Epithelial cell of esophagus (primary cell): ENCODE measurements at places on chromosomes 2 and 18.
A peak's percentile ranks its signal among the peaks of the same experiment; 100 is the strongest.

DNA sequence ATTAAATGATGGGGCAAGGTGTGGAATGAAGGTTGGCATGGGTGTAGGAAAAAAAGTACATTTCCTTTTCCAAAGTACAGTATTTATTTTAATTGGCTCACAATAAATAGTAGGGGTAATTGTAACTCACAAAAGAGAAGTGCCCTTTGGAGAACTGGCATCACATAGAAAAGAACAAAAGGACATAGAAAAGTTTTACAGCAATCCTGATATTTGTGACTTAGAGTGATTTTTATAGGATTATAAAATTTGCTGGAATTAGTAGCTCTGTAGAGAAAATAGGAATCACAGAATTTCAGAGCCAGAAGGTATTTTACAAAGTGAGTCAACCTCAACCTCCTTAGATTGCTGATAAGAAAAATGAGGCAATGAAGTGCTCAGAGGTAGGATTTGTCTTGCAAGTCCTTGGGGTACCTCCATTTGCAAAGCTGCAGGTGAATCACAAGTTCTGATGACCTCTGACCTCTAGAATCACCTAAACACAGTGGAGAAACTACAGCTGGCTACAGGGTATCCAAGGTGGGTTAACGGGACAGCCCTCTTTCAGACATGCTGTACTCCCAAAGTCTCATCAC is 133.6 kb downstream of the SOCS6 start:
- DNase-seq: peak; percentile 45

DNA sequence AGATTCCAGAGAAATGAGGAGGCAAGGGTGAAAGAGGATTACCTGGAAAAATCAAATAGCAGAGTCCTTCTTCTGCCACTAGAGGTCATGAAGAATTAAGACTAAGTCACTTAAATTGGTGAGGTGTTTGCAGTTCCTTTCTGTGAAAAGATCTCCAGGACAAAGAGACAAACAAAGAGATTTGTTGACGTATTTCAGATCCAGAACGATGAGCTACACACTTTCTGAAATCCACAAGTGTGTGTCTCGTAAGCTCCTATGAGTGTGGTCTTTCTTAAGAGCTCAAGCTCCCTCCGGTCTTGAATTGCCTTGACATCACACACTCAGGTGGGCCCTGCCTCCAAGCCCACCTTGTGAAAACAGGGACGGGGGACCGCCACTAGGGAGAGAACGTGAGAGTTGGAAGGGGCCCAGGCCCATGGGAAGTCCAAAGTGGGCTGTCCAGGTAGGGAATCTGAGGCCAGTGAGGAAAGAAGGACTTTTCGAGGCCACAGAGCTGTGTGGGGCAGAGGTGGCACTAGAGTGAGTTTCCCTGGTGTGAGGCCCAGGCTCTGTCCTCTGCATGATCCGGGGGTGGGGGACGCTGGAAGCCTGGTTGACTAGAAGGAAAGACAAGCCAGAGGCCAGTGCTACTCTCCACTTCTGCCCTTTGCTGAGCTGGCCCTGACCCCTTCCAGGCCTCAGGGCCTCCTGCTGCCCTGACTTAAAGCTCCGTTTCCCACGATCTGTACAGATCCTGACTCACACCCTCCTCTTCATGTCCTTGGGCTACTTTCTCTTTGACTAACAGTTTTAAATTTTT is 168.1 kb upstream of the NCK2 start:
- peak; percentile 76 for DNase-seq

- peak; percentile 90 for DNase-seq
These were observed 46.0 kb downstream of the SOCS6 start for GRCh38 chr18:70334728-70335329.

DNA sequence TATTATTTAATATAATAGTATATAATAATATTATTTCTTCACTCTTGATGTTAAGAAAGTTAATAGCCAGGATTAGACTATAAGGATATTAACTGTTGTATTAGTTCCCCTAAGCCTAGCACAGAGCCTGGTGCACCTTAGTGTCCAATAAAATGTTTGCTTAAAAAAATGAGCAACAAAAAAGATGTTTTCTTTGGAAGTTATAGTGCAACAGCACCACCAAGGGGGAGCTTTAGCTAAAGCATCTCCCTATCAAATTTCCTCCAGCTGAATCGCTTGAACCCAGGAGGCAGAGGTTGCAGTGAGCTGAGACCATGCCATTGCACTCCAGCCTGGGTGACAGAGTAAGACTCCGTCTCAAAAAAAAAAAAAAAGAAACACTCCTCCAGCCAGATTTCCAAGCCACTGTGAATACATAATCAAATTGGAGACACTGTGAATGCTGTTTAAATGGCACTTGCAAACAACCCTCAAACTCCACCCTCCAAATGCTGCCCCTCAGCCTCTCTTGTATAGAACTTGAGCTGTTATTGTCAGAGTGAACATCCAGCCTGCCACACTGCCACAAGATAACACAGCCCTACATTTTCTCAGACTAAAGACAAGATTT is 221.9 kb downstream of the DYM start:
- DNase-seq: peak; percentile 48

GRCh38 chr18:471716-472115 is 28.8 kb downstream of the COLEC12 start:
- no peak for DNase-seq

DNA sequence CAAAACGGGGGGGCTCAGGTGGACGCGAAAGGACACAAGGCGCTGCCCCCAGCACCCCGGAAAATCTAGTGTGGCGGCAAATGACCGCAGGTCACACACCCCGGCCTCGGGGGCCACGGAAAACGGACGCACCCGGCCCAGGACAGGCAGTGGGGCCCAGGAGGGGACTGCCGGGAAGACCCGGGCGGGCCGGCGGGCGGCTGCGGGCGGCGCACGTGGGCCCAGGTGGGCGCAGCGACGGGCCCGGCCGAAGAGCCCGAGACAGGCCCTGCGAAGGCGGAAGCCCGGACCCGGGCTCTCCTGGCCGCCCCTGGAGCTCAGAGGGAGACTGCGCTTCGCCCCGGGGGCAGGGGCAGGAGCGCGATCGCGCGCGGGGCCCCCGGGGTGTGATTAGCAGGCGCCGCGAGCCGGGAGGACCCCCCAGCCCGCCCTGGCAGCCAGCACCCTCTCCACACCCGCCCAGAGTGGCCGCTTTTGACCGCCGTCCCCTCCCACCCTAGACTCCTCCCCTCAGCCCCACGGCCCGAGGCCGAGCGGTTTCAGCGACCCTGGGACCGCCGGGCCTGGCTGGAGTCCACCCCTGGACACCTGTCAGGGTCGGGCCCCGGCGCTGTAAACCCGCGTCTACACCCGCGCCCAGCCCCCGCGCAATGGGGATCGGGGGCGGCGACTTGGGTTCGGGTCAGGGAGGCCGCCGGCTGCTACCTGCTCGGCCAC is 773 bp downstream of the MBP start:
- DNase-seq: peak; percentile 48

- DNase-seq: peak; percentile 69
These were observed 6.5 kb upstream of the WNT6 start for GRCh38 chr2:218852911-218853667.

- no peak for DNase-seq
These were observed 179.7 kb downstream of the ANKRD30B start for GRCh38 chr18:14927701-14928100.

- no peak for DNase-seq
These were observed 608 bp downstream of the CDH7 start for GRCh38 chr18:65751155-65752085.

GRCh38 chr2:238649123-238649522 is 198.8 kb upstream of the TWIST2 start:
- DNase-seq: no peak

DNA sequence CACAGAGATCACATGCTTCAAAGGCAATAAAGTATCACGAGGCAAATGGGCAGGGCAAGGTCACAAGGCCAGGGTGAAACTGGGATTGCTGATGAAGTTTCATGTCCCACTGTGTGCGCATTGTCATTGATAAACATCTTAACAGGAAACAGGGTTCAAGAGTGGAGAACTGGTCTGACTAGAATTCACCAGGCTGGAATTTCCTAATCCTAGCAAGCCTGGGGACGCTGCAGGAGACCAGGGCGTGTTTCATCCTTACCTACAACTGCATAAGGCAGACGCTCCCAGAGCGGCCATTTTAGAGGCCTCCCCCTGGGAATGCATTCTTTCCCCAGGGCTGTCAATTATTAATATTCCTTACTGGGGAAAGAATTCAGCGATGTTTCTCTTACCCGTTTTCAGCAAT is 33.2 kb downstream of the PTPN4 start:
- DNase-seq: no peak

- DNase-seq: peak; percentile 34
These were observed 109.7 kb downstream of the MBD5 start for GRCh38 chr2:148130581-148130980.

GRCh38 chr2:217798743-217799562 is 203.8 kb downstream of the TNS1 start:
- DNase-seq: no peak

GRCh38 chr2:43052204-43052943 is 174.0 kb downstream of the ZFP36L2 start:
- DNase-seq: peak; percentile 81

GRCh38 chr2:1287427-1287826 is 125.8 kb upstream of the TPO start:
- no peak for DNase-seq

GRCh38 chr2:10915731-10916276 is 4.1 kb downstream of the KCNF1 start:
- no peak for DNase-seq

- no peak for DNase-seq
These were observed 471.3 kb downstream of the ZEB2 start for GRCh38 chr2:144048631-144049060.

DNA sequence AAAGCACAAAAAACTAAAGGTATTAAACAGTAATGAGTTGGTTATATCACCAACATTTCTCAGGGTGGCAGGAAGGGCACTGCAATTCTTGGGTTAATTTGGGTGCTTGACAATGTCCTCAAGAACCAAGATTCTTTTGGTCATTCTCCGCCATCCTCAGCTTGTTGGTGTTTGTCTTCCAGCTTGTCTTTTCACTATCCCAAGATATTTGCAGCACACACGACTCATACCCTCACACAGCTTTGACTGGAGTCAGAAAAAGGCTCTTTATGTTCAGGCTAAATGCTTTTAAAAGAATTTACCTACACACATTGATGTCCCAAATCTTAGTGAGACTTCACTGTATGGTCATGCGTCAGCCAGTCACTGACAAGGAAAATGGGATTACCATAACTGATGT is 12.5 kb downstream of the GREB1L start:
- DNase-seq: no peak

- no peak for DNase-seq
These were observed 61.9 kb upstream of the TFCP2L1 start for GRCh38 chr2:121346859-121347258.

GRCh38 chr2:27551514-27551913 is 31.3 kb upstream of the ZNF512 start:
- no peak for DNase-seq

DNA sequence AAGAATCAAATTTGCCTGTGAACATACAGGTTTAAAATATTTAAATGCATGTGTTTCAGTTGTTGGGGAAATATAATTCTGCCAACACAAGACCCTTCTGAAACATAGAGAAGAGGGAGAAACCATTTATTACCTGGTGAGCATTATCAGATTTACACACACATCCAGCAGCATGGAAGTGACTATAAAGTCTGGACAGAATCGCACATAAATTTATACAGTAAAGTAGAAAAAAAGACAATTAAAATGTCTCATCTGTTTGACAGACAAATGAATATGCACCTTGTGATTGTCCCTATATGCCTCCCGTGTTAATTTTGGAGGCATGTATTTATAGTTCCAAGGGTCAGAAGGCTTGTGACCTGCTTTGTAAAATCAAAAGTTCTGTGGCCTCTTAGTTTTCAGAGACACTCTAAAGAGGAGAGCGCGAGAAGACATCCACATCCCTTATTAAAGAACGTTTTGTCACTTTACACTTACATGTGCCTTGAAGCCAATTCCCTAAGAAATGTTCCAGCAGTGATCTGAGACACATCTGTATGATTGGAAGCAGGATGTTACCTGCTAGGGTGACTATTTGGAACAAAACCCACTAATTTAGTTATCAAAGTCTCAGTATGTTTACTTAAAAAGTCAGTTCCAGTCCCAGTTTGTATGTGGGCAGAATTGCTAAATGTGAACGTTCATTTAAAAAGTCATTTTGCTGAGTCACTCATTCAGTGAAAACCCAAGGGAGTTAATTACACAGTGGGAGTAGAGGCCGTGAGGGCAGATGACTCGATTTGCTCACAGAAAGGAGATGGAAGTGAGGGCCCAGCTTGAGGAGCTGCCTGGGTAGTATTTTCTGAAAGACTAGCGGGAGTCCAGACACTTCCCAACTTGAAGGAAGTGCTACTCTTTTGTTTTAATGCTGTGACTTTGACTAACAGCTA is 527.6 kb upstream of the MEX3C start:
- DNase-seq: no peak

DNA sequence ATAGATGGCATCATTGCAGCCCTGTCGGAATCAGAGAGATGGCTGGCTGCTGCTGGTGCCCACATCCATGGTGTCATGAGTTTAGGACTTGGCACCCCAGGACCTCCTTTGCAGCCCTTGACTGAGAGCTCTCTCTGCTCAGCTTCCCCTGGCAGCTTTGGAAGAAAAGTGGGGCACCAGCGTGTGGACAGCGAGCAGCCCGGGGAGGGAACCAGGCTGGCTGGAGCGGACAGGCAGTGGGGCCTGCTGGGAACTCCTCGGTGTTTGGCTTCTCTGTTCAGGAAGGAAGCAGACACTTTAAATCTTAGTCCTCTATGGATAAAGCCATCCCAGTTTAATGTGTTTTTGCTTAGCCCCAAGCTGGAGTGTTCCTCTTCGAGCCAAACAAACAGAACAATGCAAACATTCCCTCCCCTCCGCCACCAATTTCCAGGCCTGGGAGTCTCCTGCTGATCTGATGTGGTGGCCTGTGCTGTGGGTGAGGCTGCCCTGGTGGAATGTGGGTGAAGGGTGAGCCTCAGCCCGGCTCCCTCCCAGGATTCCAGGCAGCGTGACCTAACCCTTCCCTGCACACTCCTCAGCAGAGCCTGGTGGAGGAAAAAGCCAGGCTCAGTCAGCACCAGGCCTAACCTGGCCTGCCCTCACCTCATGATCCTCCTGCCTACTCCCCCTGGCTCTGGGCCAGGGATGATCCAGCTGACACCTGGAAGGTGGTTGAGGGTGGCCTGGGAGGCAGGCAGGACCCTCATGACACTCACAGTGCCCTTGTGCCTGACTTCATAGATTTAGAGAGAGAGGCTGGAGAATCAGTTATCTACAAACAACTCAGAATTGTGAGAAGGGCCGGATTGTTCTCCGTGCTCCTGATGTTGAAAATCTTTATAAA is 21.6 kb upstream of the ITGB6 start:
- peak; percentile 89 for DNase-seq

DNA sequence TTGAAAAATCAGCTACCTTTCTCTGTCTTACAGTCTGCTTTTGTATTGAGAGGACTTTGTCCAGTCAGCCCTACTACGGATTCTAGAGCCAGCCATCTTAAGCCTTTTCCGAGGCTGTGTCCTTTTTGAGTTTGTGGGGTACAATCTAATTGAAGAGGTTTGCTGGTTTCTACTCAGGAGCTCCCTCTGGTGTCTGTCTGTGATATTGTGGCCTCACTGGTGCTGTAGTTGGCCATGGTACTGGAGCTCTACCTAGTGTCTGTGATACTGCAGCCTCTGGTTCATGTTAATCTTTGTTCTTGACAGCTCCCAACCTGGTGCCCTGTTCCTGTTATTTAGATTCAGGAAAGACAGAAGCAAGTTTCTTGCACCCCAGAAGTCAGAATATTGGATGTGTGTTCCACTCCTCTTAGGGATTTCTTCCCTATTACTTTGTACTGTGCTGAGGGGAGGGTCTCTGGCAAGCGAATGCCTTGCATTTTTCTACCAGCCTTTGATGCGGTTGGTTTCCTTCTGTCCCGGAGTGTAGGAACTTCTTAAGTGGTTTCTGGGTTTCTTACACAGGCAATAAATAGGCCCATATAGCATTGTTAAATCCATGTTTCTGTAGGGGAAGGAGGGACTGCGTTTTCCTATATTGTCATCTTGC is 78.5 kb downstream of the ACSL3 start:
- peak; percentile 75 for DNase-seq
